Esophagus (tissue), 2 donors: ENCODE measurements at places on chromosomes 3 and 15. TPM values are rescaled to one million over a fixed set of nuclear protein-coding genes. Genes with fewer than 3 reads are reported as not detected.

Gene FHIT
- 3.4 TPM for polyA plus RNA-seq

Gene DUOX2
- 15.8 TPM for polyA plus RNA-seq

Gene RTF1
- polyA plus RNA-seq, result 16.2 TPM

Gene CPEB1
- 0.41 TPM for polyA plus RNA-seq

Gene FBLN2
- 2.7 TPM for polyA plus RNA-seq

Gene ZCWPW2
- 0.28 TPM for polyA plus RNA-seq

Gene DLL4
- polyA plus RNA-seq, result 1.8 TPM

Gene ZXDC
- 9.2 TPM for polyA plus RNA-seq

Gene CCNB2
- 19.3 TPM for polyA plus RNA-seq

Gene HESX1
- polyA plus RNA-seq, result 0.51 TPM

Gene CSPG4
- polyA plus RNA-seq, result 3.0 TPM

Gene CCDC13
- 1.0 TPM for polyA plus RNA-seq

Gene TGM4
- polyA plus RNA-seq, result not detected

Gene HPS3
- 4.0 TPM for polyA plus RNA-seq

Gene SPSB4
- polyA plus RNA-seq, result not detected

Gene SEC62
- 17.0 TPM for polyA plus RNA-seq

Gene MKRN2OS
- 9.0 TPM for polyA plus RNA-seq

Gene FAM3D
- polyA plus RNA-seq, result 316 TPM

Gene NANOGP8
- not detected for polyA plus RNA-seq

Gene PRR20G
- polyA plus RNA-seq, result not detected

Gene HCN4
- not detected for polyA plus RNA-seq

Gene CP
- 0.57 TPM for polyA plus RNA-seq

Gene RNF123
- 14.7 TPM for polyA plus RNA-seq
